ENCODE measurements at places on chromosomes 11 and 22.

- peak; percentile 39 for DNase-seq
These were observed 522.3 kb downstream of the BRD1 start for GRCh38 chr22:49305214-49305965.

- DNase-seq = peak; percentile 16
These were observed 55.0 kb upstream of the DEPDC7 start for GRCh38 chr11:32960553-32961164.

DNA sequence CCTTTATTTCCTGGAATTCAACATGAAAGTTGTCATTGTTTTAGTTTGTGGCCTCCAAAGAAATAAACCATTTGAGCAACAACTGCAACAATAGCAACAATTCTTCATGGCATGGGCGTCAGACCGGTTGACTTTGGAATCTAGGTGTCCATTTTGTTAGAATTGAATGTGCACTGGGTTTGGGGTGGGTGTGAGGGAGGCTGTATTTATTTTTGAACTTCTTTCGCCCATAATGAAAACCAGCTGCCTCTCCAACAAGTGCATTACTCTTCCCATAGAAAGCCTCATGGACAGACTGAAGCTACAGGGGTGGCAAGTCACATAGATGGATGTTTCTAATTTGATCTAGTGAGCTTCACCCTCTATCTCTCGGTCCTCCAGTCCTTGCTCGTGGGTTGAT, 85.4 kb downstream of the ADAMTS15 start:
- no peak for DNase-seq

GRCh38 chr11:116581349-116581748, 191.4 kb downstream of the BUD13 start:
- no peak for DNase-seq

DNA sequence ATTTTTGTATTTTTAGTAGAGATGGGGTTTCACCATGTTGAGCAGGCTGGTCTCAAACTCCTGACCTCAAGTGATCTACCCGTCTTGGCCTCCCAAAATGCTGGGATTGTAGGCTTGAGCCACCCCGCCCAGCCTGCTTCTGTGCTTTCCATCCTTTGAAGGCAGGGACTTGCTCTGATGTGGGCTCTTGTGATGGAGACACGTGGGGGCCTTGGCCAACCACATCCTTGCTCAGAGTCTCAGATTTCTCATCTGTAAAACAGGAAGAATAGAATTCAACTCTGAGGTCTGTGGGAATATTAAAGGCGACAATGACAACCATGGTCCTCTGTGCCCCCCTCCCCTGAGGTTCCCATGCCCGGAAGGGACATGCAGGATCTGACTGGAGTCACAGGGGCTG, 3.8 kb upstream of the GGA1 start:
- no peak for DNase-seq

DNA sequence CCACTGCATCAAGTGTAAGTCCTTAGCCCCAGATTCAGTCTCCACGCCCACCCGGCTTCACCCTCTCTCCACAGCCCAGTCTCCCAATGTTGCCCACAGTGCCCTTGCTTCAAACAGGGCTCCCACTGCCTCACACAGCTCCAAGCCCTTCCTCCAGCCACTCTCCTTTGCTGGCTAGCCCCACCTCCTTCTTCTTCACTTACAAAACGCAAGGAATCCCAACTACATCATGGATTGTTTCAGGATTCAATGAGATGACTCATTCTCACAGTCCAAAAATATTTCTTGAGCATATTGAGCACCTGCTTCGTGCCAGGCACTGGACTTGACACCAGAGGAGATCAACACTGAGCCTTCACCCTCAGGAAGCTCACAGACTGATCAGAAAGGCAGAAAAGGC, 533.5 kb downstream of the BUD13 start:
- DNase-seq = no peak

DNA sequence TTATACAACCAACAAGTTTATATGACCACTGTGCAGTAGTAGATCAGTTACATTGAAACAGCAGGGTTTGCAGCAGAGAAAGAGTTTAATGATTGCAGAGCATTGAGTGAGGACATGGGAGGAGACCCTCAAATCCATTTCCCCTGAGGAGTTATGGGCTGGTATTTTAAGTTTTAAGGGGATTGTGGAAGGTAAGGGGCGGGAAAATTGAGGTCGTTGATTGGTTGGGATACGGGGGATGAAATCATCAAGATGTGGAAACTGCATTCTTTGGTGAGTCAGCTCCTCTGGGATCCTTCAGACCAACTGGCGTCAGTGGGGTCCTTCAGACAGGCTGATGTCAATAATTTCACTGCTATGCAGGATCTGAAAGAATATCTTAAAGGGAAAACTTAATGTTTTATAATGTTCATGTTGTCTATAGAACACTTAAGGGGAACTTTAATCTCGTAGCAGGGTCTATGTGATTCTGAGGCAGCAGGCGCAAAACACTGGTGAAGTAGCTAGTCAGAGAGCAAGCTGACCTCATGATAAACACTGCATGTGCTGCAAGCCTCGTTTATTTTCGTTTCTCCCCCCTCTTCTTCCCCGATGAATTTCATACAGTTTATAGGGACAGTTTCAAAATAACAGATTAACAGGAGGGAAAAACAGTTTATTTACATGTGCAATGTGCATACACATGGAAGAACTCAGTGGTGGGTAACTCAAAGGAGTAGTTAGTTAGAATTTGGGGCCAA, 17.4 kb upstream of the BACE1-AS start:
- DNase-seq = no peak

DNA sequence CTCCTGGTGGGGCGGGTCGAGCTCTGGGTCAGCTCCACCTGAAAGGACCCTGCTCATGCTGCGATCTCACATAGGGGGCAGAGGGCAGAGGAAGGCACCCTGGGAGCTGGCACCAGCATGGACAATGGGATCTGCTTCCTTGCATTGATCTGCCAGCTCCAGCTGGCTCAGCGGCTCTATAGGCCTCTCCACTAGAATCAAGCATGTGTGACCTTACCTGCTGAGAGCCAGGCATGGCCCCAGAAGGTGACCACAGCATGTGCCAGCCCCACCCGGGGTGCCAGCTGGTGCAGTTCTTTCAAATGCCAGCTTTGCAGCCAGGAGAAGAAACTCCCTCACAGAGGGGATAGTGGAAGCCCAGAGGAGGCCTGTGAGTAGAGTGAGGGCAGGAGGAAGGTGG, 22.0 kb upstream of the KLHL35 start:
- DNase-seq = no peak

DNA sequence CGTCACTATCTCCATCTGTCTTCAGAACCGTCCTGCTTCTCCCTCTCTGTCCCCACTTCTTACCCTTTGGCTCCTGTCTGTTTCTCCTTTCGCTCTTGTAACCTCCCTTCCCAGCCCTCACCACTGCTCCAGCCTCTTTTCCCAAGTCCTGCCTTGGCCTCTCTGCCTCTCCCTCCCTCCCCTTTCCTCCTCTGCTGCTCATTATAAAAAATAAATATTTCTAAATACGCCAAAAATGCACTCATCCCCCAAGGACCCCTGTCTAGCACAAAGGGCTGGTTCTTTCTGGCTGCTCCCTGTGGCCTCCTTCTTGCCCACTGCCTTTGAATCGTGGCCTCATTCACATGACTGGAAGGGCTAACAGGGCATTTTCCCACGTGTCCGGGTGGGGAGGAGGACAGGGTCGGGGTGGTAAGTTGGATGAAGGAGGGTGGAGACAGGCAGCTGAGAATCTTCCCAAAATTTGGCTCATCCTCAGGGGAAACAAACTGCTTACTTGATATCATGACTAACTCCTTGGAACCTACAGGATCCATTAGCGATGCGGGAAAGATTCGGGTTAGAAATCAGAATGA, 26.4 kb upstream of the OAF start:
- DNase-seq = no peak

- no peak for DNase-seq
These were observed 27.2 kb downstream of the RPL27A start for GRCh38 chr11:8709777-8710176.

All from NCI-H1436 (cell line).